SK-N-SH (cell line): ENCODE measurements at places on chromosomes 4 and X. TPM values are rescaled to one million over a fixed set of nuclear protein-coding genes. Genes with fewer than 3 reads are reported as not detected.

GRCh38 chr4:72842323-72842722, 227.2 kb downstream of the COX18 start:
- no peaks in the 10 kb centered on the region for H3K27me3 ChIP-seq
- no peak for DNase-seq
- no peak overlapping the region for H3K27ac ChIP-seq

DNA sequence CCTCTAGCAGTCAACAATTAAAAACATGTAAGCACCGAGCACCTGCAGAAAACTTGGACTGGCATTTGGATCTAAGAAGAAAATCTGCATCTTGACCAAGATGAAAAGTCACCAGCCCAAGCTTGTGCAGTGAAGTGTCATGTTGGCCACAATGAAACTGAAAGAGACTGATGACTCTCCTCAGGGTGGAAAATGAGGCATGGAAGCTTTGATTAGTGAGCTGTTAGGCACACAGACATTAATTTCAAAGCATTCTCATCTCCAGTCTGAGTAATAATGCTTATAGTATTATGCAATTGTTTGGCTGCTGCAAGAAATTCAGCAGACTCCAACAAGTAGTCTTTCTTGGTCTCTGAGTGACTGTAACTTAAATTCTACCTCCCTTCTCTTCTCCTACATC, 150.1 kb downstream of the AR start:
- H3K36me3 ChIP-seq = no peaks in the 10 kb centered on the region
- H3K4me3 ChIP-seq = no peak overlapping the region
- no peaks in the 10 kb centered on the region for H3K4me1 ChIP-seq
- no peaks in the 10 kb centered on the region for H3K27me3 ChIP-seq
- DNase-seq = no peak

Gene SPANXD
- 13.1 and 20.0 TPM in 2 replicates for polyA plus RNA-seq

Gene SOX3
- polyA plus RNA-seq = not detected in 2 replicates

DNA sequence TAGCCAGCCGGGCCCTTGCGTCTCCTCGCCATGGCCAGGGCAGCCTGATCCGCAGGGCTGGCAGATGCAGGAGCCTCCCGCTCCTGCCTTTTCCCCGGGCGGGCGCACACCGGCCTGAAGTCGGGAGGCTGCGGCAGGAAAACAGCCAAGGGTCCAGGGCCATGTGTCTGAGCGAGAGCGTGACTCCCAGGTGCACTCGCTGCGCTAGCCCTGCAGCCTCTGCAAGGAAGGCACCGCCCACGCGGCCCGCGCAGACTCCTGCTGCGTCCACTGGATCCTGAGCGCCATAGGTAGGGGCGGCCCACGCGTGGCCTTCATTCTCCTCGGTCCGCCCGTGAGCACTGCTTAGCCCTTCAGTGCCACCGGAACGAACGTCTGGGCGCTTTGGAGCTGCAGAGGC, 379.9 kb downstream of the TRAM1L1 start:
- no peak overlapping the region for H3K4me3 ChIP-seq
- H3K27ac ChIP-seq = no peak overlapping the region
- H3K36me3 ChIP-seq = no peaks in the 10 kb centered on the region
- H3K4me1 ChIP-seq = no peaks in the 10 kb centered on the region
- no peak for DNase-seq
- H3K27me3 ChIP-seq = no peaks in the 10 kb centered on the region

DNA sequence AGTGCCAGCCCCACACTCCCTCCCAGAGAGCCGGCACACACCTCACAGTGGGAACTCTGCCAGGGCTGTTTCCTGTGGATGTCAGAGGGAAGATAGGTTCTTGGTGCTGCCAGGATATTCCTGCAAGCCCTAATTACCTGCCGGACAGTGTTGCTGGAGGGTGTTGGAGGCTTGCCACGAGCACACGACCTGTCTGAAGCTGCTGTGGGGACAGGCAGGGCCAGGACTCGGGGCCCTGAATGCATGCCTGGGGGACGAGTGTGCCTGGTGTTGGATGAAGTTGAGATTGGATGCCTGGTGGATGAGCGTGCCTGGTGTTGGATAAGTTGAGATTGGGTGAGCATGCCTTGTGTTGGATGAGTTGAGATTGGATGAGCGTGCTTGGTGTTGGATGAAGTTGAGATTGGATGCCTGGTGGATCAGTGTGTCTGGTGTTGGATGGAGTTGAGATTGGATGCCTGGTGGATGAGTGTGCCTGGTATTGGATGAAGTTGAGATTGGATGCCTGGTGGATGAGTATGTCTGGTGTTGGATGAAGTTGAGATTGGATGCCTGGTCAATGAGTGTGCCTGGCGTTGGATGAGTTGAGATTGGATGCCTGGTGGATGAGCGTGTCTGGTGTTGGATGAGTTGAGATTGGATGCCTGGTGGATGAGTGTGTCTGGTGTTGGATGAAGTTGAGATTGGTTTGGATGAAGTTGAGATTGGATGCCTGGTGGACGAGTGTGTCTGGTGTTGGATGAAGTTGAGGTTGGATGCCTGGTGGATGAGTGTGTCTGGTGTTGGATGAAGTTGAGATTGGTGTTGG, 23.2 kb upstream of the UVSSA start:
- no peaks in the 10 kb centered on the region for H3K27me3 ChIP-seq
- peaks cover 27% of the 10 kb centered on the region; the same call in 1 of the 2 replicates for H3K36me3 ChIP-seq
- no peak for DNase-seq
- H3K4me3 ChIP-seq = no peak overlapping the region
- H3K4me1 ChIP-seq = peaks cover 7% of the 10 kb centered on the region

- no peaks in the 10 kb centered on the region for H3K36me3 ChIP-seq
- H3K27ac ChIP-seq = no peak overlapping the region
- H3K4me1 ChIP-seq = no peaks in the 10 kb centered on the region
- no peaks in the 10 kb centered on the region for H3K27me3 ChIP-seq
These were observed 10.3 kb downstream of the STAP1 start for GRCh38 chr4:67568820-67569219.

- H3K36me3 ChIP-seq = 0 out of 2 replicates have a peak, but pooled peaks cover under 1% of the 10 kb centered on the region
- no peaks in the 10 kb centered on the region for H3K27me3 ChIP-seq
- peaks cover 13% of the 10 kb centered on the region; the same call in 1 of the 2 replicates for H3K4me1 ChIP-seq
- DNase-seq = no peak
- H3K4me3 ChIP-seq = no peak overlapping the region
These were observed 12.3 kb upstream of the SCRG1 start for GRCh38 chr4:173411106-173411693.

Gene XAGE2
- 0.13 TPM in 1 of 2 replicates, not detected in the other for polyA plus RNA-seq

DNA sequence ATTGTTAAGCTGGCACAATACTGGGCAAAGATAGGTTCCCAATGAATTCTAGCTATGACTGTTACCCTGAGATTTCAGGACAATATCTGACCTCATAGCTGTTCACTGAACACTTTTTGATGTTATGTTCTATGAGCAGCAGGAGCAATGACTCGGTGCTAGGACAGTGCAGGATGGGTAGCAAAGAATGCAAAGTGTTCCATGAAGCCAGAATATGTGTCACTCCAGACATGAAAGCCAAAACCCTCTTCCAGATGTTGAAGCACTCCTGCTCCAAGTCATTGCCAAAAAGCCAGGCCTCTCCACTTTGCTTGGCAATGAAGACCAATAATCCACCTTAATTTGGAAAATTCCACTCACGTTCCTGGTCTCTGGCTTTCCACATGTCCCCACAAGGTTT, 300.9 kb upstream of the CPEB2 start:
- no peaks in the 10 kb centered on the region for H3K4me1 ChIP-seq
- H3K4me3 ChIP-seq = no peak overlapping the region
- DNase-seq = no peak
- no peaks in the 10 kb centered on the region for H3K36me3 ChIP-seq
- H3K27ac ChIP-seq = no peak overlapping the region

DNA sequence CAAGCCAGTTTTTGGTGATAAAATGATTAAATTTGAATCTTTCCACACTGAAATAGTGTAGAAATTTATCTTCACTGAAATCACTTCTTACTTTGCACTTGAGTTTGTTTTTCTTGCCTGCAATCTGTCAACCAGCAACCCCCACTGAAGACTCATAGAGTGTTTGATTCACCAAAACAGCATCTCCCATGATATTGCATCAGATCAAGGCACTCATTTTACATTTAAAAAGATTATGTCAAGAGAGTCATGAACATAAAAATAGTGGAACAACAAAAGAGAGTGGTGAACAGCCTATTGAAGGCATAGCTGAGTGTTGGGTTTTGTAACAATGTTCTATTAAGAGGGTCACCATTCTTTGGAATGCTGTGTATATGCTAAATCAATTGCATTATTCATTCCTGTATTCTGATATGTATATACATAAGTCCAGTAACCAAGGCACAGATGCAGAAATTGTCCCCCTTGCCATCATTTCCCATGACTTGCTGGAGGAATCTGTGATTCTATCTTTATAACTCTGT, 1934.9 kb downstream of the ARAP2 start:
- H3K27ac ChIP-seq = no peak overlapping the region
- no peak for DNase-seq
- H3K27me3 ChIP-seq = no peaks in the 10 kb centered on the region
- H3K4me1 ChIP-seq = no peaks in the 10 kb centered on the region

DNA sequence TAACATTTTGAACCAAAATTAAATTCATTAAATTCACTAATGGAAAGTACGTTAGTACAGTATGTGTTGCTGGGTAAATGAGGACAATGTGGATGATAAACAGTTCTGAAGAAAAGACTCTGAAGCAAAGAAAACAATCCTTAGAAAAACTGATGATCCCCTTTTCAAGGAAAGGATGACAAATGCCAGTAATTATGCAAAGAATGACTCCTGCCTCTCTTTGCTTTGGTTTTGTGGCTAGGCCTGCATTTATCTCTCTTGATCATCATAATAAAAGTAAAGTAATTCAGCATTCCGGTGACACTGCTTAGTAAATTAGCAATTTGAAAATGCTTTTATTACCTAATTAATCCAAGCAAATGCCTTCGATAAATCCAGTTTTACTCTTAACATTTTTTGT, 652.2 kb upstream of the DIPK2B start:
- H3K4me3 ChIP-seq = no peak overlapping the region
- peak overlapping the region; percentile 56 for H3K27ac ChIP-seq
- no peak for DNase-seq
- H3K27me3 ChIP-seq = peaks cover 32% of the 10 kb centered on the region; the same call in 1 of the 2 replicates
- H3K36me3 ChIP-seq = no peaks in the 10 kb centered on the region

Gene CNKSR2
- 0.03 and 0.08 TPM in 2 replicates for polyA plus RNA-seq

Gene GATA1
- not detected in 2 replicates for polyA plus RNA-seq

DNA sequence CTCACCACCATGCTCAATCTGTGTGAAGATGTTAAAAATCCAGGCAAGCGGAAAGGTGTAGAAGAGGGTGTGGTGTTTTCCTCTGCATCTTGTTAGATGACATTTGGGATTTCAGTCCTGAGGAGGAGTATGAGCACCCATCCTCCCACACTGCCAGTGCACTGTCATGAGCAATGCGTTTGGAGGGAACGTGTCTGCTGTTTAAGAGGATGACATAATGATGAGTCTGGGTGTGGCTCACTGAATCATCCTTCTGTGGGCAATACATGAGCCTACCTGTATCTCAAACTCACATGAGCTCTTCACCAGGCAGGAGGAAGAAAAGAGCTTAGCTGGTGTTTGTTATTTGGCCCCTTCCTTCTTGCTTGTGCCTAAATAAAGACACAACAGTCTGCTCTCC, 67.9 kb upstream of the ARX start:
- H3K36me3 ChIP-seq = no peaks in the 10 kb centered on the region
- no peak overlapping the region for H3K27ac ChIP-seq
- H3K27me3 ChIP-seq = no peaks in the 10 kb centered on the region
- H3K4me3 ChIP-seq = no peak overlapping the region
- DNase-seq = no peak

DNA sequence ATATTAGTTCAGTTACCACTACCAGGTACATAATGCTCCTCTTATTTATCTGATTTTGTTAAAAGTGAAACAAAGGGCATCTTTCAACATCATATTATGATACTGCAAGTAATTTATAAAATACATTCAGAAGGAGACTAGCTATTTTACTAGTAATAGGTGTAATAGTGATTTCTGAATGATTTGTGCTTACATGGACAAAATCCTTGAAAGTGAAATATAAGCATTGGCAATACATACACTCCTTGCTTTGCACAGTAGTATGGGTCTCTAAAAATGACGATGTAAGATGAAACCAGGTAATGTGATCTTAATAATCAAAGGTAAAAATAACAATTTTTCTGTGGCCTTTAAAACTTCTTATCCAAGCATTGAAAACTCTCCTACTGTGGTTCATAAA, 17.5 kb downstream of the MTHFD2L start:
- no peak overlapping the region for H3K4me3 ChIP-seq
- no peaks in the 10 kb centered on the region for H3K36me3 ChIP-seq
- DNase-seq = no peak
- no peaks in the 10 kb centered on the region for H3K27me3 ChIP-seq
- no peak overlapping the region for H3K27ac ChIP-seq

Gene H2BW1
- not detected in 2 replicates for polyA plus RNA-seq

Gene NXF2
- polyA plus RNA-seq = not detected in 2 replicates

DNA sequence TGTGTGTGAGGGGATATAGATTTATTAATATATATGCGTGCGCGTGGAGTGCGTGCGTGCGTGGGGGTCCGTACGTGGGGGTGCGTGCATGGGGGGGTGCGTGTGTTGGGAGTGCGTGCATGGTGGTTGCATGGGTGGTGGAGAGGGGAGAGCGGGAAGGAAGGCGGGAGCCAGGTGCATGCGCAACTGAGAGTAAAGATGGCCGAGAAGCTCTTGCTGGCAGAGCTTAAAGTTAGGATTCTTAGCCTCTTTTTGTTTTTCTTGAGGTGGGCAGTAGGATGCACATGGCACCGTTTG, 45.8 kb downstream of the TEX13B start:
- H3K4me3 ChIP-seq = no peak overlapping the region
- no peak overlapping the region for H3K27ac ChIP-seq
- H3K27me3 ChIP-seq = no peaks in the 10 kb centered on the region
- DNase-seq = no peak
- no peaks in the 10 kb centered on the region for H3K36me3 ChIP-seq
- no peaks in the 10 kb centered on the region for H3K4me1 ChIP-seq

DNA sequence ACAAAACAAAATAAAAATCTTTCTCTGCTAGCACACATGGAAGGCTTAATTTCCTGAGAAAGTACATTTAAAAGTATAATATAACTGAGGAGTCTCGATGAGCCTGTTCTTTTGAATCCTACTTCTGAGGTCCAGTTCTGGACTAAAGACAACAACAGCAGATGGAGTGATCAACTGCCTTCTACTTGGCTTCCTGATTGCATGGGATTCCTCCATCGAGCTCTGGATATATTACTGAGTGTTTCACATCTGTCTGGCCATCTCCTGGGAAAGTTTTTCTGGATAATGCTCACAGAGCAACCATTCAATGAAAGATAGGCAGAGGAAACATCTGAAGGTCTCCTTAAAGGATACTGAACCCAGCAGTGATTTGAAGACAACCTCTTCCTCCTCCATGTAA, 42.6 kb downstream of the KDR start:
- H3K36me3 ChIP-seq = no peaks in the 10 kb centered on the region
- H3K4me1 ChIP-seq = peaks cover 12% of the 10 kb centered on the region; the same call in 1 of the 2 replicates
- 0 out of 2 replicates have a peak, but pooled peaks cover 5% of the 10 kb centered on the region for H3K27me3 ChIP-seq
- no peak overlapping the region for H3K27ac ChIP-seq
